ENCODE measurements at places on chromosomes 6 and 20.

- peak; percentile 37 for DNase-seq
These were observed 185.0 kb downstream of the ANKRD60 start for GRCh38 chr20:58043236-58044140.

- no peak for DNase-seq
These were observed 11.6 kb downstream of the TMEM30A start for GRCh38 chr6:75273009-75273408.

DNA sequence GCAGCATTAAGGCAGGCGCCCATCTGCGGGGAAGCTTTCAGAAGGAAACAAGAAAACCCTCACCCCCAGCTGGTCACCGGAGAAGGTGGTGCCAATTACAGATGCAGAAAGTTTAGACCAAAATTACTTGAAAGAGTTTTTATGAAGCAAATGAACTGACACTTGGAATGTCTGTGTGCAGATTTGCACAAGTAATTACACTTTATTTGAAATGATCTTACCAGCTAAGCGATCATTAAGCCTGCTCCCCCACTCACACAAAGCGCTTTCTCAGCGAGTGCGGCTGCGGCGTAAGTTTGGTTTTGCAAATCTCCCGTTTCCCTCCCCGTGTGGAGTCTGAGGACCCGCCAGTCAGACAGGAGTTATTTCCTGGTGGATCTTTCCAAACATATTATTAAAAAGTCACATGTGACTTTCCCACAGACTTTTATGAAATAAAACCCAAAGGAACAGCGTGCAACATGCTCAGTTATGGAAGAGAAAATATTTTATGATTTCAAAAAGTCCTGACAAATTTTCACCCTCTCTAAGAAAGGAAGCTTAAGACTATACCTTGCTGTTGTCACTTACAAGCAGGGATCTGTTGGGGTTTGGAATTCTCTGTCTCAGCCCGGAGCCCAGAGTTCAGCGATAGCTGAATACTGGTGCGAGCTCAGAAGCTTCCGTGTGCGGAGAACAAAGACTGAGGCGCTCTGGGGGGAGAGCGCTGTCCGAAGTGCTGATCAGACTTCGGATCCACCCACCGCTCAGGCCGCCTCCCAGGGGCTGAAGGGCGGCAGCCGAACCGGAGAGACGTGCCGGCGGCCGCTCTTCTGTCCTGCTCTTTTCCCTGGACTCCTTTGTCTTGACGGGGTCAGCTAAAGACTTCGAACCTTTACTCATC is 2.7 kb upstream of the MYT1 start:
- DNase-seq: peak; percentile 68

DNA sequence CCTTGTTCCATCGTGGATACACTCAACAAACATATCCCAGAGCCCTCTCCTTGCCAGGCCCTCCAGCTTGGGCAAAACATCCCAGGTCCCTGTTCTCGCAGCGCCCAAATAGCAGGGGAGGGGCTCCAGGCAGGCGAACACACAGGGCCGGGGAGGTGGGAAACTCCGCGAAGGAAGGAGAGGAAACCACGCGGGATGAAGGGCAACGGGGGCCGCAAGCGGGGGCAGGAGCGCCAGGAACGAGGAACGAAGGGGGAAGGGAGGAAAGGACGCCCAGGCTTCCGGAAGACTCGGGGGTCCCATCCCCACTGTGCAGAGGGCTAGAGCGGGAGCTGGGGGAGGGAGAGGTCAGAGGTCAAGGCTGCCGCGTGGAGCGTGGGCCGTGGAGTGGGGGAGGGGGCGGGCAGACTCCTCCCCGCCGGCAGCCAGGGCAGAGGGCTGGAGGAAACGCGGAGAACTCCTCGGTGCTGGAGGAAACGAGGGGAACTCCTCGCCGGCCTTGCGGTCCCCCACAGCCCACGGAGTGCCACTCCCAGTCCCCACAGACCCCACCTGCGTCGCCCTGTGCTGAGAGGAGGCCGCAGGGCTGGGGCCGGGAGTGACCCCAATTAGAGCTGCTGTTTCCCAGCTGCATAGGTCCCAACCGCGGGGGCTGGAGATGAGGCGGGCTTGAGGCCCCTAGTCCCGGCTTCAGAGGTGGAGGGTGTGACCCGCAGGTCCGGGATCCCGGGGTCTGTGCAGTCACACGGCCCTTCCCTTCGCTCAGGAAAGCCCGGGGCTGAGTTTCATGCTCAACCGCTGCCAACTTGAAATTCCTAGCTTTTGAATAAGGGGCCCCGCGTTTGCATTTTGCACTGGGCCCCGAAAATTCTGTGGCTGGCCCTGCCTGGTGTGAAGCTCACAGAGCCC is 1.2 kb upstream of the RBM38 start:
- peak; percentile 69 for DNase-seq

GRCh38 chr6:90162648-90163387 is 133.8 kb downstream of the BACH2 start:
- DNase-seq: no peak

GRCh38 chr6:33633462-33634158 is 12.5 kb downstream of the ITPR3 start:
- peak; percentile 86 for DNase-seq

- peak; percentile 76 for DNase-seq
These were observed 19.0 kb upstream of the UTRN start for GRCh38 chr6:144266091-144266649.

DNA sequence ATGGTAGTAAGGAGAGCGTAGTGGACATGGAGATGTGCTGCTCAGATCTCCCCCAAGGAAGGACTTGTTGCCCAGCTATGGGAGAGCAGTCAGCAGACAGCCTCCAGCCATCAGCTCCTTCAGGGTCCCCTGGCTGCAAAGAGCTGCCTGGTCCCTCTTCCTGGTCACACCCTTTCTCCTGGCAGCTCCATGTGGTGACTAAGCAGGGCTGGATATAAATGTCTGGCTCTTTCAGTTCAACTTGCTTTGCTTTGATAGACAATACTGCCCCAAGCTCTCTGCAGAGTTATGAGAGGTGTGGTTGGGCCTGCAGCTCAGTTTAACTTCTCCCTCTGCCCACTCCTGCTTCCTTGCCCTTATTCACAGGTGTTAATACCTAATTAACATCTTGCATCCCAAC is 64.1 kb upstream of the DDR1 start:
- no peak for DNase-seq

GRCh38 chr6:138575257-138575656 is 76.0 kb upstream of the NHSL1 start:
- DNase-seq: no peak

- DNase-seq: no peak
These were observed 13.7 kb downstream of the TRAF3IP2 start for GRCh38 chr6:111591901-111592461.

DNA sequence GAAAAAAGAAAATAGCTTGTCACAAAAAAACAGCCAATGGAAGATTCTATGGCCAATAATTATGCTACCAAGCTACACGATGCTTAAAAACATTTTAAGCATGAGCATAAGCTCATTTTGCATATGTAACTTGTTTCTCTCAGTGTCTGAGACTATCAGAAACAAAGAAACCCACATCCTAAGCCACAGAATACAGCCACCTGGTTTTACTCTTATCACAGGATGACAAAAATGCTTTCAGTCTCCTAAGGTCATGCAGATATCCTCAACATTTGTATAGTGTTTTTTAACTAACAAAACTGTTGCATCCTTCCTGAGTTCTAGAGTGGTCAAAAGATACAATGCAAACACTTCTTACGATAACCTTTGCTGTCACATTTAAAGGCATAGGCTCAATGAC is 172.1 kb upstream of the RUNX2 start:
- no peak for DNase-seq

GRCh38 chr20:11274141-11274594 is 600.4 kb upstream of the JAG1 start:
- DNase-seq: no peak

GRCh38 chr6:9699888-9700287 is 715.0 kb downstream of the TFAP2A start:
- no peak for DNase-seq

- no peak for DNase-seq
These were observed 159.8 kb downstream of the CLIC5 start for GRCh38 chr6:45855642-45856394.

DNA sequence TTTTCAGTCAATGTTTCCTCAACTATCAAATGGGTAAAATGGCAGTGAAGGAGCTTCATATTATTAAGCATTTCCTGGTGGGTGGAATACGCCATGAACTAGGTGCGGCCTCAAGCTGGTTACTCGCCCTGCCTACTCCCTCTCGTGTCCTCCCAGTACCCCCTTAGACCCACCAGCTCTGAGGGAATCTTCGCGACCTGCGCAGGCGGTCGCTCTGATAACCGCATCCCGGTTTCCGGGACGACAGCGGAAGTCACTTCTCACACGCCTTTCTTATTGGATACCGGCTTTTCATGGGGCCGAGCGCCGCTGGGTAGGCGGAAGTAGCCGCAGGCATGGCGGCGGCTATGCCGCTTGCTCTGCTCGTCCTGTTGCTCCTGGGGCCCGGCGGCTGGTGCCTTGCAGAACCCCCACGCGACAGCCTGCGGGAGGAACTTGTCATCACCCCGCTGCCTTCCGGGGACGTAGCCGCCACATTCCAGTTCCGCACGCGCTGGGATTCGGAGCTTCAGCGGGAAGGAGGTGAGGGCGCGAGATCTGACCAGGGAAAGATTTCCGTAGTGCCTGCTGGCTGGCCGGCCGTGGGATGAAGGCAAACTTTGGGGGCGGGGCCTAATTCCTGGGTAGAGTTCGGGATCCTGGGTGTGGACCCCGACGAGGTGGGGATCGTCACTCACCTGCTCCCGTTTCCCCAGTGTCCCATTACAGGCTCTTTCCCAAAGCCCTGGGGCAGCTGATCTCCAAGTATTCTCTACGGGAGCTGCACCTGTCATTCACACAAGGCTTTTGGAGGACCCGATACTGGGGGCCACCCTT is at the start of gene PIGT:
TSS of gene PIGT (plus strand) at position 320 of the 816 bp plus-strand sequence. CDS start at position 336, 16 bp downstream.
- peak; percentile 95 for DNase-seq

DNA sequence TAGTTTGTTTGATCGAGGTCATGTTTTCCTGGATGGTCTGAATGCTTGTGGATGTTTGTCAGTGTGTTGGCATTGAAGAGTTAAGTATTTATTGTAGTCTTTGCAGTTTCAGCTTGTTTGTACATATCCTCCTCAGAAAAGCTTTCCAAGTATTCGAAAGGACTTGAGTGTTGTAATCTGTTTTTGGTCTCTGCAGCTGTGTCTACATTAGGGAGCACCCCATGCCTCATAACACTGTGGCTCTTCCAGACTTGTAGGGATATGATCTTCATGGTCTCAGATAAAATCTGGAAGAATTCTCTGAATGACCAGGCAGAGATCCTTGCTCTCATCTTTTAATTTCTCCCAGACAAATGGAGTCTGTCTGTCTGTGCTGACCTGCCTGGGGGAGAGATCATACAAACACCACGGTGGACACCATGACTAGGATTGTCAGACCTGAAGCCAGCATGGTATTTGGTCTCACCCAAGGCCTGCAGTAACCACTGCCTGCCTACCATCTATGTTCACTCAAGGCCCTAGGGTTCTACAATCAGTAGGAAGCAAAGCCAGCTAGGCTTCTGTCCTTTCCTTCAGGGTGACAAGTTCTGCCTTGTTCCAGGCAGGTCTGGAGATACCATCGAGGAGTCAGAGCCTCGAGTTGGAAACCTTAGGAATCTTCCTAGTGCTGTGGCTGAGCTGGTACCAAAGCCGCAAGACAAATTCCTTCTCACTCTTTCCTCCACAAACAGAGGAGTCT is 114.7 kb upstream of the KHDRBS2 start:
- DNase-seq: no peak

DNA sequence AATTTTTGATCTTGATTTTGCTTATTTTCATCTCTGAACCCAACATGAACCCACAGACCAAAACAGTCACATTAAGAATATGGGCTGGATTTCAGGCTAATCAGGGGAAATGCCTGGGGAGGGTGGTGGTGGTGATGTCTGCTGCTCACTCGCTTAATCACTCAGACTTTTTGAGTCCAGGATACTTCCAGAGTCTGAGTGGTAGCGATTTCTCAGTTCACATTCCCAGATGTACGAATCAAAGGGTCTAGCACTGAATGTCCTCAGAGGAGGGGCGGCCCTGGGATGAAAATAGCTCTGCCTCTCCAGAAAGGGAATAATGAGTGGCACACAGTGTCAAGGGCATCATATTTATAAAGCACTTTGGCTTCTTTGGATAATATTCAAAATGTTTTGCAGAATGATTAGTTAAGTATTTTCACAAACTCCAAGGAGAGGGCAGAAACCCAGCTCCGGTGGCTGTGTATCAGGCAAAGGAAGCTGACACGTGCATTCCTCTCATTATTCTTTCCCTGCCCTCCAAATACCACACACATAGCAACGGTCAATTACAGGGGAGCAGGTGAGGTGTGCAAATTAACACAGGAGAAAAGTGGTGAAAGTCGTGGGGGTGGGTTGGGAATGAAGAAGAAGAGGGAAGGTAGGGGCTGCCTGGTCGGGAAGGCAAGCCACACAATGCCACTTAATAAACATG is 345.2 kb upstream of the RSPO3 start:
- peak; percentile 45 for DNase-seq

DNA sequence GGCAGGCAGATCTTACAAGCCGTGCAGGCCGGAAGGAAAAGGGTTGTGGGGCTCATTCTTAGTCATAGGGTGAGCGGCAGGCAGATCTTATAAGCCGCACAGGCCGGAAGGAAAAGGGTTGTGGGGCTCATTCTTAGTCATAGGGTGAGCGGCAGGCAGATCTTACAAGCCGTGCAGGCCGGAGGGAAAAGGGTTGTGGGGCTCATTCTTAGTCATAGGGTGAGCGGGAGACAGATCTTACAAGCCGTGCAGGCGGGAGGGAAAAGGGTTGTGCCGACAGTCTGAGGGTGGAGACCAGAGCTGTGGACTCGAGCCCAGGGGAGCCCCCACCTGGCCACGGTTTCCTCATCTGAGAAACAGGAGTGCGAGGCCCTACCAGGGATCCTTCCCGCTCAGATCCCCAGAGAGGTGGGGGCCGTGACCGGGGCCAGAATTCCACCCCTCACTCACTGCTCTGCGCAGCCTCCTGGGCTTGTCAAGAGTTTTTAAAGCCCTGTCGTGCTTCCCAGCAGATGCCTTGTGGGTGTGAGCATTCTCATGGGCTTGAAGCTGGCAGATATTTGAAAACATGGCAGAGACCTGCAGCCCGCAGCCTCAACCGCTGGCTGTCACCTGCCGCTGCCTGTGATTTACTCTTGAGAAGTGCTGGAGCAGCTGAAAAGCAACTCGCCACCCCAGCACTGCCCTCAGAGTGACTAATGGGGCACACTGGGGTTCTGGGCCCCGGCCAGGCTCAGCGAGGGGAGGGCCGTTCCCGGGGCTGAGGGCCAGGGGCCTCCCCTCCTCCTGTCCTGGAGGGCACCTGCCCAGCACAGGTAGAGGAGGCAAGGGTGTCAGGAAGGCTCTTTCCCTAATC is 31.9 kb downstream of the NTSR1 start:
- peak; percentile 66 for DNase-seq

GRCh38 chr6:31769684-31770371 is 7.3 kb downstream of the VWA7 start:
- DNase-seq: peak; percentile 90

DNA sequence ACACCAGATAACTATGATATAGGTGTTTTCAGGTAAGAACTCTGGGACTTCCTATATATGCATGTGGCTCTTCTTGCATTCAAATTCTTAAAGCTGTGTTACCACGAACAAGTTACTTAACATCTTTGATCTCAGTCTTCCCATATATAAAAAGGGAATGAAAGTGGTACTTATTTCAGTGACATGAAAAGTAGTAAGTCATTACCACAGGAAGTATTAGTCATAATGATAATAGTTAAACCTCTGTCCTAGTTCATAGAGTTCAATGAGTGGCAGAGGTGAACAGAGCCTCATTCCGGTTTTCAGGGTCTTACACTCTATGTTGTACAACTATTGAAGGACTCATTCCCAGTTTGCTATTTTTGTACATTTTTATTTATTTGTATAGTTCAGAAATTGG is 237.0 kb downstream of the NKAIN2 start:
- DNase-seq: no peak

Measured in Right ventricle myocardium inferior (tissue), 1 donor.